Hippocampal formation (tissue), 2 donors: ENCODE measurements at places on chromosomes 2 and 18.
A peak's percentile ranks its signal among the peaks of the same experiment; 100 is the strongest.

DNA sequence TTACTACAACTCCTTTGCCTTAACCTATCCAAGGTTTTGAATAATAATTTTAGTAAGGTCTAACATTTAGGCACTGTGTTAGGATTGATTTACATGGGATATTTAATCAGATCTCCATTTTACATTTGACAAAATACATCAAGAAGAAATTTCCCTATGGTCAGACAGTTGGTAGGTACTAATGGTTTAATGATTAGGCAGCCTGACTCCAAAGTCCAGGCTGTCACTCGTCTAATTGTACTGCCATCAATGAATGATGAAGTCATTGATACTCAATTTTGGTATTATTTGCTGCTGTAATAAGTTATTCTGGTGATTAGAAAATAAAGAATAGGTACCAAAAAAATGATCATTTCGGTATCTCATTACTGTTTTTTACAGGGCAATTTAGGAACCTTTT lies 14.1 kb downstream of the BBS5 start:
- no peak for DNase-seq

DNA sequence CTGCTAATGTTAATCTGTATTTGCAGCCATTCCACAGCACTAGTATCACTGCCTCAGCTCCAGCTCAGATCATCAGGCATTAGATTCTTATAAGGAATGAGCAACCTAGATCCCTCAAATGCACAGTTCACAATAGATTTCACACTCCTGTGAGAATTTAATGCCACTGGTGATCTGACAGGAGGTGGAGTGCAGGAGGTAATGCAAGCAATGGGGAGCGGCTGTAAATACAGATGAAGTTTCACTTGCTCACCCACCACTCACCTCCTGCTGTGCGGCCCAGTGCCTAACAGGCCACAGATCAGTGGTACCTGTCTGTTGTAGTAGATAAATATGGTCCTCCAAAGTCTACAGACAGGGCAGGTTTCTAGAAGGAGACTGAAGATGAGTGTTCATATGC lies 97.7 kb upstream of the TMEFF2 start:
- DNase-seq = no peak

DNA sequence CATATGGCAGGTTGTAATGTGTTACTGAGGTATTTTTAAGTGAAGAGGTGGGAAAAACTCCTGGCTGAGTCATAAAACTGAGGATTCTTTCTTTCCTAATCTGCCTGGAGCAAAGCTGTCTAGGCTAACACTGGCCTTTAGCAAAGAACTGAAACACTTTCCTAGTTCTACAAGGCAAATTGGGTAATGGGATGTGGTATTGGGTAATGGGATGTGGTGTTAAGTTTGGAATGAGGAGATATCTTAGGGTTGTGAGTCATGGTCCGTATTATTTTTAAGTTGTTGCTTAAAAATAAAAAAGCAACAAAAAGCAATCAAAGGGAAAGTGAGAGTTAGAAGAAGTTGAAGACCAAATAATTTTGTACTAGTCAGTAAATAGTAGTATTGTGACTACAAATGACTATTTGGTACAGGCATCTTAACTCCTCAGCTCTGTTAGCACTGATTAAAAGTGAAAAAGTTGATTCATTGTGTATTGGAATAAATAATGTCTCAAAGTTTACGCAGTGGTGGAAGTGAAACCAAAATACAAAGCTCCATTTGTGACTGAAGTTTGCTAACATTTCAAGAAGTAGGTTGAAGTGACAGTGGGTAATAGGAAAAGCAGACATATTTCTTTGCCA lies 216.8 kb downstream of the CAMKMT start:
- no peak for DNase-seq

GRCh38 chr18:49164738-49165137 lies 214.0 kb upstream of the SMAD7 start:
- DNase-seq = no peak

GRCh38 chr2:136424112-136424511 lies 306.2 kb upstream of the CXCR4 start:
- no peak for DNase-seq

DNA sequence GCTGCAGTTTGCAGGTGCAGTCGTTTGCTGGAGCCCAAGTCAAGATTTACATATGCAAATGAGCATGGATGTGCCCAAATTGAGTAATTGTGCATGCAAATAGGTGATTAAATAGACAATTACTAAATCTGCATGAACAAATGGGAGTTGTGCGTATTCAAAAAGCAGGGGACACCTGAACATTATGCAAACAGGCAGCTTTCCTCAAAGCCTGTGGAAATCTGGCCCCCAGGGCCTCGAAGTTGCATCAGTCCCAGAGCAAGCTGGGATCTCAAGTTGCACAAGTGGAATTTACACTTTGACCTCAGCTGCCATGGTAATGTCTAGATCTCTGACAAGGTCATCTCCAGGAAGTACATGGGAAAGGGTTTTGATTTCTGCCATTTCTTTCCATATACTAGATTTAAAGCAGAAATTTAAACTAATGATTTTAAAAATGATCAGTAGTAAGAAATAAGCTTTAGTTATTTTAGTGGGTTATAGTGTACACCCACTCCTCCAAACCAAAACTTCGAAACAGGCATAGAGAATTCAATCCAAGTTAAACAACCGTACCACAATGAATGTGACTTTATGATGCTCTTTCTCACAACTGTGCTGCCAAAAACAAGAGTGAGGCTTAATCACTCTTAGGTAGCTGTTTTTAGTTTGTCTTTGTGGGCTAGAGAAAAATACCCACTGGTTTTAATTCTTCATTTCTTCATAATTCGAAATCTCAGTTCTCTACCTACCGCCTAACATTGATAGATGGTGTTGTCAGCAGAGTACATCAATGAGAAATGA lies 110.7 kb downstream of the RND3 start:
- DNase-seq = no peak

- no peak for DNase-seq
Observed at GRCh38 chr18:987325-988186, 82.9 kb downstream of the ADCYAP1 start.

DNA sequence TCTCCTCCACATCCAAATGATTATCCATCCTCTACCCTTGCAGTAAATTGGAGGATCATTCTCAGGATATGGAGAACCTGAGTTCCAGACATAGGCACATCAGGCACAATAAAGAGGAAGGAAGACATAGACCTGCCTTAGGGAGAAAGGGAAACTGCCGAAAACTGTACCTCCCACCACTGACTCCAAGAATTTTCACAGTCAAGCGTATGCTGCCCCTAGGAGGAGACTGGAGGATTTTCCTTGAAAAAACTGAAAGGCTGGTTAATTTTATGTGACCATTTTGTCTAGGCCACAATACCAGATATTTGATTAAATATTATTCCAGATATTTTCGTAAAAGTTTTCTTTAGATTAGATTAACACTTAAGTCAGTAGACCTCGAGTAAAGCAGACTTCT lies 638.5 kb upstream of the PKDCC start:
- no peak for DNase-seq

- DNase-seq = no peak
Observed at GRCh38 chr2:217928324-217929181, 74.2 kb downstream of the TNS1 start.

DNA sequence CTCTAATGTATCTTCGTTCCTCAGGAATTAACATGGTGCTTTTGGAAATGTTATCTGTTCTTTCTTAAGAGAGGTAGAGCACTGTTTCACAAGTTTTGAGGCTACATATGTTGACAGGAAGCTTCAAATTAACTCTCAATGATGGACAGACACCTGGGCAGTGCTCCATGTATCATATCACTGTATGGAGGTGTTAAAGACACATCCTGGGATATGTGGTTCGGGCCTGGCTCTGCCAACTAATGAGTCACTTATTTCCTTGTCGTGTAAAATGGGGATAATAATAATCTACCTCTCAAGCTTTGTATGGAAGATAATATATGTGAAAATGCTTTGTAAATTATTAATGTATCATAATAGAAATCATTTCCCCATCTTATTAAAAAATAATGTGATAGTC lies 90.2 kb downstream of the PARD3B start:
- no peak for DNase-seq

DNA sequence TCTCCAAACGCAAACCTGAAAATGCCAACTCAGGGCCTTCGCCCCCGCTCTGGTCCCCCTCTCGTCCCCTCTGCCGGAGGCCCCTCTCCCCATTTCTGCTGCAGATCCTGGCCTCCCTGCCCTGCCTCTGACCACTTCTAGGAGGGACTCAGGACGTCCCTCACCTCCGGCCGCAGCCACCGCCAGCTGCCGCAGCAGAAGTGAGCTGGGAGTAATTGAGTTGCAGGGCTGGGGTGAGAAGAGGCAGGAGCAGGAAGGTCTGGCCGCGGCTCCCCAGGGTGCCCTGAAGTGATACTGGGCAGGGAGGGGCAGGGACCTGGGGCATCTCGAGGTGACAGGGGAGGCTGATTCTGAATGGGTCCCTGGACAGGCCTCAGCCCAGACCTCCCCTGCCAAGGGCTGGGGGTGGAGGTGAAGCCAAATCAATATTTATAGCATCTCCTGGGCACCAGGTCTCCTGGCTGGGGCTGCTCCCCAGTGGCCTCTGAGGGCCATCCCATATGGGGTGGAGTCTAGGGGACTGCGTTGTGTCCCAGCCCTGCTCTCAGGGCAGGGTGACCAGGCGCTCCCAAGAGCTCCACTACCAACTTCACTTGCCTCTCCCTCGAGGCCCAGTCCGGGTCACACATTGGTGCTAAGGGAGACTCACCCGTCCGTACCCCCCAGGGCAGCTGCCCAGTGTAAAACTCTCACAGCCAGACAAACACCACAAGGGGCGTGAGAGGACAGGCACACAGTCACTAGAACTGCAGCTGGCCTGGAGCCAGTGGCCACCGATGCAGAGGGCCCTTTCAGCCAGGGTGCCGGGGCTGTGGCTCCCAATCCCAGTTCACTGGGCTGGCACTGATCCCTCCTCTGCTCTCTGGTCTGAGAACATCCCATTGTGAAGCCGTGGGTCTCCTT lies 33.0 kb downstream of the KCNIP3 start:
- DNase-seq = no peak

- no peak for DNase-seq
Observed at GRCh38 chr2:174223388-174223787, 24.9 kb downstream of the OLA1 start.

DNA sequence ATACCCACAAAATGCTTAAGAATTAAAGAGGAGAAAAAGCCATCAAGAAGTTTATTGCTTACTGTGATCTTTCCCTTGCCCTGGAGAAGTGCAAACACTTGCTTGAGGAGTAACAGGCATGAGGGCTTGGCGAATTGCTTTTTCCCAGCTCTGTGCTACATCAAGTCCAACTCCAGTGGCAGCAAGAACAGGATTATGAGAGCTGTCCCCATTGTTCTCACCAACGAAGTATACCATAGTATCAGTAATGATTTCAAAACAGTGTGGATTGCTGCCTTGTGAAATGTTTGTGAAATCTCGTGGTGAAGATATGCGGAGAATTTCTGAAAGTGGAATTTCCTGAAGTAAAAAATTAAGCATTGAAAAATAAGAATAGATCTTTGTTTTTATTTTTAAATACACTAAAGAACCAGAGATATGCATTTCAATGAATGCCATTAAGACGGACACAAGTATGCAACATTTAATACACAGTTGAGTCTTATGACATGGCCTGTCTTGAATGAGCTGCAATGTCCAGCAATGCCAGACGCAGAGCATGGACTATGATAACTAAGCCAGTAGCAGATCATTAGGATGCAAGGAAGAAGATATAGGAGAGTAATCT lies 43.0 kb downstream of the NDUFAF7 start:
- DNase-seq = no peak

GRCh38 chr18:29234751-29235150 lies 1057.8 kb upstream of the CDH2 start:
- no peak for DNase-seq

- peak; percentile 93 for DNase-seq
Observed at GRCh38 chr2:119371111-119371510, 4.3 kb downstream of the DBI start.

DNA sequence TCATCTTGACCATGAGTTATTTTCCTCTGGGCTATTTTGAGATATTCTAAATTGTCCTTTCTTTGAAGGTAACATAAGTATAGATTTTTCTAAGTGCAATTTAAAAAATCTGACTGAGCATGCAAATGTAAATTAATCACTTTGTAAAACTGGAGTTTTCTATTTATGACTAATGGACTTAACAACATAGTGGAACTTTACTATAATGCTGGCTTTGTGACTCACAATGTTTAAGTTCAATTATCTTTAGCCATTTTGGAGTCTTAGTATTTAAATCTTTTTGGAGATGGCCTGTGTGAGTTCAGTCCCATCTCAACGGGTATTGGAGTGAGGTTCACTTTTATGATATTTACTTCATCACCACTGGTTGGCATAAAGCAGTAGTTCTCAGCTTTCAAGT lies 35.2 kb upstream of the NOSTRIN start:
- DNase-seq = no peak

- no peak for DNase-seq
Observed at GRCh38 chr2:231260442-231261208, 62.2 kb downstream of the ARMC9 start.

- DNase-seq = no peak
Observed at GRCh38 chr2:25295621-25296020, 46.1 kb downstream of the DNMT3A start.

DNA sequence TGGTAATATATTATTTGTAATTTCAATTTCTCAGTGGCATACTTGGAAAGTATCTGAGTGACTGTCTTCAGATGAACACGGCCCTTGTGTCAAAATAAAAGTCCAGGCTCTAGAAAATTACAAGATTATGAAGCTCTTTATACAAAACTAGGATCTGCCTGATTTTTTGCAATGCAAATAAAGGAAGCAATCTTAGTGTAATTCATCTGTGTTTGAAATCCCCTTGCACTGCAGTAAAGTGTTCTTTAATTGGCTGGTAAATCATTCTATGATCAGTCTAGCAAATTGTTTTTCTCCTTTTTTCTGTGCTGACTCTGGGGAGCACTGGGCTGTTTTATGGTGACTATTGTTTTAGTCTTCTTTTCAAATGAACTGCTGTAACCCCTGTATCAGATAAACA lies 1039.0 kb downstream of the SOCS6 start:
- DNase-seq = no peak

DNA sequence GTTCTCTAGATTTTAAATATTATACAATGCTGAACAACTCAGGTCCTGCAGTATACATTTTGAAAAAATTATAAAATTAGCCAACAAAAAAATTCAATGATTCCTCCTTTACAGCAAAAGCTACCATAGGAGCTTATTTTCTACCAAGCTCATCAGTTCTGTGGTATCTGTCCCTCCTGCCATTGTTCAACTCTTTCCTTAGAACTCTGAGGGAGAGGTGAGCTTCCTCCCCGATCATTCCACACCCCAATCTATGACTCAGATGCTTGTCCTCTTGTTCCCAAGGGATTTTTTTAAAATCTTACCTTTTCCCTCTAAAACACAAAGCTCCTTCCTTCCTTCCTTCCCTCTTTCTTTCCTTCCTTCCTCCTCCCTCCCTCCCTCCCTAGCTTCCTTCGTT lies 13.5 kb downstream of the DPP4 start:
- DNase-seq = no peak

- DNase-seq = no peak
Observed at GRCh38 chr2:124323321-124323720, 298.2 kb downstream of the CNTNAP5 start.

- no peak for DNase-seq
Observed at GRCh38 chr2:112345030-112346027, 69.9 kb downstream of the ZC3H6 start.

- no peak for DNase-seq
Observed at GRCh38 chr18:31197676-31198075, 35.0 kb upstream of the DSC1 start.

DNA sequence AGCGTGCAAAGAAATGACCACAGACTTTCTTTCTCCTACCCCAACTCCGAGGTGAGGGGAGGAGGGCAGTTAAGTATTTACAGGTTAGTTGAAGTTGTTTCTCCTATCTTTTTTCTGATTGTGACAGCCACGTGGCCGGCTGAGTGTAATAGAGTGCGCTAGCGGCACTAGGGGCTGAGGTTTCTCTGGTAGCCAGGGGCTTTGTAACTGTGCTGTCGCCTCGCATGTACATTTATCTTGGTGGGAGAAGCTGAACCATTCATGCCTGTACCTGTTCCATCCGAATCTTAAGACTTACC lies 214.1 kb upstream of the STON1 start:
- peak; percentile 32 for DNase-seq
